Fibroblast of pulmonary artery (primary cell): ENCODE measurements at places on chromosomes 13 and 19.

- DNase-seq = no peak
Observed at GRCh38 chr13:102774214-102774568, 605 bp upstream of the TEX30 start.

- DNase-seq = no peak
Observed at GRCh38 chr13:42129033-42129432, 80.6 kb downstream of the DGKH start.

DNA sequence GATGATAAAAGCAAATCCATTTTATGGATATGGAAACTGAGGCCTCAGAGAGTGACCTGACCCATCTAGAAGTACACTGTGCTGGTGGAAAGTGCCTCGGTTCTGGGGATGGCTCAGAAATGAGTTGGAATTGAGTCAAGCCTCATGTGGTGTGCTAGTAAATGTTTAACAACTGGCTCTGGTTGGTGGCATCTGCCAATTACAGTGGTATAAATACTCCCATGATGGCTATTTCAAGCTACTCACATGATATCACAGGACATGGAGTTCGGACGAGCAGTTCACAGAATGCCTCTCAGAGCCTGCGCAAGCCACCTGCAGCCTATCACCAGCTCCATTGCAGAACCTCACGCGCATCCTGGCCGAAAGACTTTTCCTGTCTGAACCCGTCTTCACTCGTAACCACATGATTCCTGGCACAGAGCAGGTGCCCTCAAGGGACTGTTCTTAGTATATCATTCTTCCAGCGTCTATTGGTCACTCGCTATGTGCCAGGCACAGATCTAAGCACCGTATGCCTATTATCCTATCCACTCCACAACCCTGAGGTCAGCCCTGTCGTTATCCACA is 9.1 kb downstream of the TMEM150B start:
- DNase-seq = no peak

- no peak for DNase-seq
Observed at GRCh38 chr19:19662344-19662743, 1.1 kb downstream of the ATP13A1 start.

DNA sequence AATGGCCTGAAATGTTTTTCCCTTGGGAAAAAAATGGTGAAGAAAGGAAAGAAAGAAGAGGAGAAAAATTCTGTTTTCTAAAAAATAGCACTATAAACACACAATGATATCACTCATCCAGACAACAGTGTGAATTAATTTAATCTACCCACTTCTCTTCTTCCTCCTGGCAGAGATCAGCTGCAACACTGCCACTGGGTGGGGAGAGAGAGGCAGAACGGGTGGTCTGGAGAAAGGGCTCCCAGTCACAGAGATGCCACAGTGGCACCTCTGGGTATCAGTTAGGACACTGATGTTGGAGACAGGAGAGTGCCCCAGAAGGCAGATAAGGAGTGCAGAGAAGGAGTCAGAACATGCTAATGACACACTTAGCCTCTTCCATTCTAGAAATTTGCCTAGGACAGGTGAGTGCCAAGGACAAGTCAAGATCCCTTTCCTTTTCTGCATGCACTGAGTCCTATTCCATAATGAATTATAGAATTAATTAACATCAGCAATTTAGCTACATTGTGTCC is 168.6 kb downstream of the SUCLA2 start:
- no peak for DNase-seq

- DNase-seq = no peak
Observed at GRCh38 chr13:99970651-99971575, 654 bp downstream of the ZIC5 start.

DNA sequence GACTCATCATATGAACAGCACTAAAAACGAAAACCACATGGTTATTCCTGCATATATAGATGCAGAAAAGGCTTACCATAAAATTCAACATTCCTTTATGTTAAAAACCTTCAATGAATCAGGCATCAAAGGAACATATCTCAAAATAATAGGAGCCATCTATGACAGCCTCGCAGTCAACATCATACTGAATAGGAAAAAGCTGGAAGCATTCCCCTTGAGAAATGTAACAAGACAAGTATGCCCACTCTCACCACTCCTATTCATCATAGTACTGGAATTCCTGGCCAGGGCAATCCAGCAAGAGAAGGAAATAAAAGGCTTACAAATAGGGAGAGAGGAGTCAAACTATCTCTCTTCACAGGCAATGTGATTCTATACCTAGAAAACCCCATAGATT is 179.6 kb upstream of the HTR2A start:
- DNase-seq = no peak

DNA sequence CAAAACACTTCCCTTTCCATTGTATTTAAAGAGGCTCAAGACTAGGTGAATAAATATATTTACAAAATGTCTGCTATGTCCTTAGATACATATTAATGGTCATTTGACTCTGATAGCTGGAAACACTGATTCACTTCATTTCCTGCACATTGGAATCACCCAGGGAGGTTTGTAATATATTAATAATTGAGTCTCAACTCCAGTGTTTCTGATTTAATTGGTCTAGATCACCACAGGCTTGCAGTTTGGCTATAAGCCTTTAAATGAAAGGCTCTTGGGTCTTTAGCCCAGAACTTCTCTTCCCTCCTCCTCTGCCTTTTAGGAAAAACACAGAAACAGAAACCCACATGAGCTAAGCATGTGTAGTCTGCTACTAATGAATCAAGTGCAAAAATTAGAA is 378.0 kb downstream of the TBC1D4 start:
- no peak for DNase-seq

DNA sequence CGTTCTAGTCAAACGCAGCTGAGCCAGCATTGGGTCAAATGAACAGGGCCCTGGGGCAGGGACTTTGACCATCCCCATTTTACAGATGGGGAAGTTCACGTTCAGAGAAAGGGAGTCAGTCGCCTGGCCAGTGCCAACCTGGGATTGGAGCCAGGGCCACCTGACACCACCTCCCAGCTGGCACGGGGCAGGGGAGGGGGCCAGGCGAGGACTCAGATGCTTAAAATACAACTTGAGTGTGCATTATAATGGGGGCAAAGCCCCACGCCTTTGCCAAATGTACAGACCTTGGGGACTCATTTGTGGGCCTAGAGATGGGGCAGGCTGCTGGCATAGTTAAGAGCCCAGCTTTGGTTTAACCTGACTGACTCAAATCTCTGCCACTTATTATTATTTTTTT is 14.6 kb downstream of the PRR12 start:
- no peak for DNase-seq

DNA sequence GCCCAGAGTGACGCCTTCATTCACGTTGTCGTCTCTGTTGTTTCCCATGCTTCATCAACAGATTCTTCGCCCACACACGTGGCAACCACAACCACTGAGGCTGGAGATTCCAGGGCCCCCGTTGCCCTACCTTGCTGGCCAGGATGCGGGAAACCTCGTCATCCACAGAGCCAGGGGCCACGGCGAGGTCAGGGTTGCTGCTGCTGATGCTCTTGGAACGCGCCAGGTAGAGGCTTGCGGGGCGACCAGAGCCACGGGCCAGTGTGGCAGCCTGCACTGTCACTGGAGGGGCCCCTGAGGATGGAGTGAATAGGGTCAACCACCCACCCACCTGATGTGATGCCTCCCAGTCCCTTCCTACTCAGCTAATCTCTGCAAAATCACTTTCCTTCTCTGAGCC is 6.3 kb upstream of the ANGPTL8 start:
- DNase-seq = no peak

GRCh38 chr13:80823472-80823871 is 482.5 kb upstream of the SPRY2 start:
- peak; percentile 19 for DNase-seq

DNA sequence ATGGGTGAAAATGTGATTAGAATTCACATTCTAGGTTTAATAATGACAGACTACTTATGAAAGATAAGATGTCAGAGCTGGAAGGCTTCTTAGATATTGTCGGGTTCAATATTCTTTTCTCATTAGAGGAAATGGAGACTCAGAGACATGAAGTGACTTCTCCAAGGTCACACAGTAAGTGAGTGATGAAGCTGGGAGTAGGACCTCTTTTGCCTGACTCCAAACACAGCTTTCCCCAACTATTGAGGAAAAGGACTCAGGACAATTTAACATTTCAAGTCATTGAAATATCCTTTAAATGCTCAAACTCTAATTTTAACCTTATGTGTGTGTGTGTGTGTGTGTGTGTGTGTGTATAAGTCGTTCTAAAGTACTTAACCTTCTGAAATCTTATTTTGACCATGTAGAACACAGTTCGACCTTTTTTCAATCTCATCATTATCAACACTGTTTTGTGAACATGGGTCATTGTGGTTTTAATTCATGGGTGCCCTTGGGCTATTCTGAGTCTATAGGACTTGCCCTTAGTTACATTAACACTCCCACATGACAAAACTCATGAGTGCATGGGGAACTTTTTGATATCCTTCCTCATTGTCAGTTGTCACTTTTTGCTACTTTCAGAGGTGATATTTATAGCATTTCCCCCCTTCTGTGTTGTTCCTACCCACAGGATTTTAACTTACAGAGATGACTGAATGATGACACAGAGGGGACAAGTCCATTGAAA is 53.0 kb downstream of the LRCH1 start:
- DNase-seq = no peak

GRCh38 chr13:42272115-42272803 is at the start of gene AKAP11:
TSS of gene AKAP11 (plus strand) at chr13:42272152. CDS start at chr13:42286349, 14,197 bp downstream.
- DNase-seq = peak; percentile 49

- DNase-seq = no peak
Observed at GRCh38 chr13:52461265-52461664, 6.0 kb downstream of the CKAP2 start.

DNA sequence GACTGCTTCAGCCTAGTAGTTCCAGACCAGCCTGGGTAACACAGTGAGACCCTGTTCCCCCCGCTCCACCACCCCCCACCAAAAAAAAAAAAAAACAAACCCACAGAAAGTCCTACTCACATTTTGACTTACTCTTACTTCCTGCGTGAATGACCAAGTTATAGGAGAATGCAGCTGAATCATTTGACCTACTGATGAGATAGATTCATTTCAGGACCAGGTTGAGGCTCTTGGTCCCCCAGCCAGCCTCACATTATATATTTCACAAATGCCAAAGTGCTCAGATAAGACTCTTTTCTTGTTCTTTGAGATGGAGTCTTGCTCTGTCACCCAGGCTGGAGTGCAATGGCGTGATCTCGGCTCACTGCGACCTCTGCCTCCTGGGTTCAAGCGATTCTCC is 70.2 kb downstream of the KLF5 start:
- no peak for DNase-seq

- peak; percentile 18 for DNase-seq
Observed at GRCh38 chr19:10517760-10518443, 655 bp upstream of the S1PR5 start.

- DNase-seq = no peak
Observed at GRCh38 chr13:73365252-73365651, 306.4 kb downstream of the KLF5 start.

GRCh38 chr13:55483626-55484158 is 1657.0 kb upstream of the PRR20A start:
- DNase-seq = no peak

- DNase-seq = no peak
Observed at GRCh38 chr13:41502673-41503072, 45.3 kb downstream of the RGCC start.

DNA sequence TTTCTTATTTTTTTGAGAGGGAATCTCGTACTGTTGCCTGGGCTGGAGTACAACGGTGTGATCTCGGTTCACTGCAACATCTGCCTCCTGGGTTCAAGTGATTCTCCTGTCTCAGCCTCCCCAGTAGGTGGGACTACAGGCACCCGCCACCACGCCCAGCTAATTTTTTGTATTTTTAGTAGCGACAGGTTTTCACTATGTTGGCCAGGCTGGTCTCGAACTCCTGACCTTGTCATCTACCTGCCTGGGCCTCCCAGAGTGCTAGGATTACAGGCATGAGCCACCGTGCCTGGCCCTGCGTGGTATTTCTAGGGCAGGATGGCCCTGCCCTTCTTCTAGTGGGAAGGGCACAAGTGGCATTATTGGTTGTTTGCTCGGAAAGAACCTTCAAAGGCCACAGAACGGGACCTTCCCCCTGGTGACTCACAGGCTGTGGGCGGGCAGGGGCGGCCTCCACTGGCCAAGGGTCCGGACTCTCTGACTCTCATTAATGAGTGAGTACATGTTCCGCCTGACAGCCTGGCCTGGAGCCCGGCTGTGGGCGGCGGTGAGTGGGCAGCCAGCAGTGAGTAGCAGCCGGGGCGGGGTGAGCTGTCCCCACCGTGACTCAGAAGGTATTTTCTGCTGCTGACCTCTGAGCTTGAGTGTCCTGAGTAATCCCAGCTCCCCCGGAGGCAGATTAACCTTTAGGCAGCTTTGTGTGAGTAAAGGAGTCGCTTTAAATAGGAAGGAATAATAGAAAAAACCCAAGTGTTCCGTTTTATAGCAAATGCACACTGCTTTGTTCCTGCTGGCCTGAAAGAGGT is 5.1 kb downstream of the DOT1L start:
- DNase-seq = peak; percentile 97

- no peak for DNase-seq
Observed at GRCh38 chr13:100040196-100040595, 48.7 kb upstream of the PCCA start.

- DNase-seq = no peak
Observed at GRCh38 chr13:87906411-87906810, 235.2 kb downstream of the SLITRK5 start.

DNA sequence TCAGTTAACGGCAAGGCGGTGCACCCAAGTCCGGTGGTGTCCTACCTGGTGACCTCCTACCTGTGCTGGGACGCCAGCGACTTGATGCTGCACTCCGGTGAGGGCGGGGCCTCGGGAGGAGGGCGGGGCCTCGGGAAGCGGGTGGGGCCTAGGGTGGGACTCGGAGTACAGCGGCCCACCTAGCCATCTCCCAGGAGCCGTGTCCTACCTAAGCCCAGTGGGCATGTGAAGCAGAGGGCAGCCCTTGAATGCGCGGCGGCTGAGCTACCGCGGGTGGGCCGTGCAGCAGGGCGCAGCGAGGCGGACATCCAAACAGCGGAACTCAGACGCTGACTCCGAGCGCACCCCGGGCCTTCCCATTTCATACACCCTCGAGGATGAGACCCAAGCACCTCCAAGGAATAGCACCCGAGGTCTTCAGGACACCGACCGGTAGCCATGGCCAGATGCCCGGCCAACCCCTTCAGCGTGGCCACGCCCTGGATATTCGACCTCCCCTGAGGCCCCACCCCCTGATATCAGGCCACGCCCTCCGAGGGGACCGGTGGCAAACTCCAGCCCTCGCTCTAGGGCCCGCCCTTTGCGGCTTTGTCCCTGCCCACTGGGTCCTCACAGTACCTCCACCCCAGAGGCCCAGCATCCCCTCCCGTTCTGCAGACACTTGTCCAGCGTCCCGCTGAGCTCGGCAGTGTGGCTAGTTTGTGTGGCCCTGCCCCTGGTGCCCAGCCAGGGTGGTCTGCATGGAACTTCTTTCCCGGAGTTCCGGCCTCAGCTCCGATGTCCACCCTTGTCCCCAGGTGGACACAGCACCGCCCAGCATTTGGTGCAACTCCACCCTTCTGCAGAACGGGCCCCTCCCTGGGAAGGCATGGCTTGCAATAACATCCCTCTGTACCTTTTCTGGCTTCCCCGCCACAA is 5.4 kb downstream of the KLK1 start:
- DNase-seq = peak; percentile 10
